ENCODE measurements at places on chromosomes 5 and 9.
A peak's percentile ranks its signal among the peaks of the same experiment; 100 is the strongest.

DNA sequence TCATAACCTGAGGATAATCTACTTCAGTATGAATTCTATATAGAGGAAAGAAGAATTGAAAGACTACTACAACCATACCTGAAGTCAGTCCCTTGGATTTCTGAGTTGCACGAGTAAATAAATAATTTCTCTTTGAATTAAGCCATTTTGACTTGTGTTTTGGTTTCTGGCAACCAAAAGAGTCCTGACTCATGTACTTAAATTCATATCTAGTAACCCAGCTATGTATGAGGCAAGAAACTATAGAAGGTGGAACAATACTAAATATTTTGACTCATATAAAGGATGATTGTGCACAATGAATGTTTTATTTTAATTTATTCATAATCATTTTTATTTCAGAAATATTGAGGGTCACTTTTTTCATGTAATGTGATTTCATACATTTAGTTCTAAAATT, 276.8 kb downstream of the MEF2C start:
- no peak for DNase-seq

DNA sequence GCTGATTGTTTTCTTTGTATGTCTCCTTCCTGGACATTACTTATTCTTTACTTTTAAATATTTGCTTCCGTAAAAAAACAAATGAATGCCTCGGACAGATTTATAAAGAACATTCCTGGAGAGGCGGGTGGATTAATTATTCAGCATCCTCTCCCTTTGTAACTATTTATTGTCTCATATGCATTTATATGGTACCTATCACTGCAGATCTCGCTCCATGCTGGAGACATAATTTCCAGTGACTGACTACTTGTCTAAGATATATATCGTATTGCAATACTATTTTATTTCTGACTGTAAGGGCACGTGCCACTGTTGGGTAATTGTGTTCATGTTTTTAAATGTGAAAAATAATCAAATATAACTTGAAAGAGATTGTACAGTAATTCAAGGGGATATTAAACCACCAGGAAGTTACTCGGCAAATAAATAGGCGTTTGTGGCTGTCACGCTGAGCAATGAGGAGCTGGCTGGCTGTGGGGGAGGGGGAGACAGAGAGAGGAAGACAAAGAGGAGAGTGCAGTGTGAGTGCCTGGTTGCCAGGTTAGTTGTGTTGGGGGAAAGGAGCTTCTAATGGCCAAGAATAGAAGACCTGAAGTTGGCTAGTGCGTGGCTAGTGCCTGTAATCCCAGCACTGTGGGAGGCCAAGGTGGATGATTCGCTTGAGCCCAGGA, 131.8 kb upstream of the GABRP start:
- no peak for DNase-seq

GRCh38 chr5:124154714-124155113, 591.7 kb downstream of the ZNF608 start:
- DNase-seq, result no peak

DNA sequence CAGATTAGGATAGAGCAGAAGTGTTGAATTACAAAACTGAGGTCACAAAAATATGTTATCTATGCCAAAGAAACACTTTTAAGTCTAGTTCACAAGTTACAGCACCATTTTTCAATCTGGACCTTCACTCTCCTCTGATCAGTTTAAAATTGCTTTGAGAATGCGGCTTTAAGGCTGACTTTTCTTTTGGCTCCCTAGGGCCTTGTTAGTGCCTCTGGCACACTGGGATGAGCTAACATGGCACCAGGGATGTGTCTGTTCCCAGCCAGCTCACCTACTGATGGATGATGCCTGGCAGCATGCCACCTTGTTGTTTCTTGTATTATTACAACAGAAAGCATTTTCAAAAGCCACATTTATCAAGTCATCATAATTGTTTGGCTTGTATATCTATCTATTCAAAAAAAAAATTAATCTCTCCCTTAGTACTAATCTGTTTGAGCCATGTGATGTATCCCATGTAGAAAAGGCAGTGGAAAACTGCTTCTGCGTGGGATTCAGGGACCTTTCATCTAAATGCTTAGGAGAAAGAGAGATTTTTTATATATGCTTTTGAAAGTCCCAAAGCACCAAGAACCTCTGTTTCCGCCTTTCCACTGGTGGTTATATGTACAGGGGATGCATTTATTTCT, 46.6 kb downstream of the ADAMTSL1 start:
- no peak for DNase-seq

DNA sequence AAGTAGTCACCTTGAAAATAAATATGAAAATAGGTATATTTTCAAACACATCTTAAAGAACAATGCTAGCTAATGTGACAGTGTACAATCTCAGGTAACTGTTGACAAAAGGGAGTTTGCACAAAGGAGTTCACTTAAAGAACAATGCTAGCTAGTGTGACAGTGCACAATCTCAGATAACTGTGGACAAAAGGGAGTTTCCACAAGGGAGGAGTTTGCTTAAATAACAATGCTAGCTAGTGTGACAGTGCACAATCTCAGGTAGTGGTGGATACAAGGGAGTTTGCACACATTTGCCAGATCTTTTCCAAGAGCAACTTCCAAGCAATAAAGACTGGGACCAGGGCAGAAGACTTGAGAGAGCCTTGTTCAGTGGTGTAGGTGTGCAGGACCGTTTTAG, 442.9 kb upstream of the FTMT start:
- DNase-seq, result no peak

DNA sequence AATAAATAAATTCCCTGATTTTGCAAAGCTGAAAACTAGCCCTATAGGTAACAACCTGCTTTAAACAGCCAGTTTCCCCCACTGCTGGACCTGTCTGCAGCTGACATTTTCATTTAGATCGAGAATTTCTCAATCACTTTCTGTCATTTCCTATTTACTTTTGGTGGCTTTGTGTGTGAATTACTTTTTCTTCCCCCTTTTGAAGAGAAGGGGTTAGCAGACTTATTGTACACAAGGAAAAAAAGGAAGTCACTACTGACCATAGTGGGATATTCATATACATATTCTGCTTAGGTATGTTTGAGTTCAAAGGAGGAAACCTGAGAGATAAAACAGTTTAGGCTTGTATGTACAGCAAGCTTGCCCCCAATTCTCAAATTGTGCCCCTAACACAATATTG, 27.0 kb upstream of the IFNB1 start:
- DNase-seq, result peak; percentile 48

DNA sequence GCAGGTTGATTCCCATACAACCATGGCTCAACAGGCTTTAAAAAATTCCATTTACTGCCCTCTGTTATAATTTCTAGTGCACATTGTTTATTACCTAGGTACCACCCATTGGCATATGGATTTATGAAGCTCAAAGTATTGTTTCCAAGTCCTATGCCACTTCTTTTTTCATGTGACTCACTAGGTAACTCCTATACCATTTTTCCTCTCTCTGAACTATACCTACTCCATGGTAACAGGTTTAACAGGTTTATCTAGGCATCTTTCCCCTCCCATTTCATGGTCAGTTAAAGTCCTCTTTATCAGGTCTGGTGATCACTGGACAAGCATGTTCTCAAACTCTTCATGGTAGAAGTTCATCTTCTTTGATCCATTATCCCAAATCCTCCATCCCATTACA, 49.6 kb upstream of the ABCA1 start:
- no peak for DNase-seq

- DNase-seq, result no peak
These were observed 826 bp downstream of the GPRIN1 start for GRCh38 chr5:176608937-176609723.

DNA sequence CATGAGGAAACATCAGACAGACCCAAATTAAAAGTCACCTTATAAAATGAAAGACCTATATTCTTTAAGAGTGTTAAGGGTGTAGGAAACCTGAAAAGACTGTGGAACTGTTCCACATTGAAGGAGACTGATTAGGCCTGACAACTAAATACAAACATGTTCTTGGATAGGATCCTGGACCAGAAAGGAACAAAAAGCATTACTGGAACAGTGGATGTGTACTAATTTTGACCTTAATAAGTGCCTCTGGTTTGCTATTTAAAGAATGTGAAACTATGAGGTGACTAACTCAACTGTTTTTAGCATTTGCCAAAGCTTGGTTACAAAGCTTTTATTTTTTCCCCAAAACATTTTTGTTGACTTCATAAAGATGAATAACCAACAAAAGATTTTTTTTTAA, 340.6 kb downstream of the CAAP1 start:
- no peak for DNase-seq

DNA sequence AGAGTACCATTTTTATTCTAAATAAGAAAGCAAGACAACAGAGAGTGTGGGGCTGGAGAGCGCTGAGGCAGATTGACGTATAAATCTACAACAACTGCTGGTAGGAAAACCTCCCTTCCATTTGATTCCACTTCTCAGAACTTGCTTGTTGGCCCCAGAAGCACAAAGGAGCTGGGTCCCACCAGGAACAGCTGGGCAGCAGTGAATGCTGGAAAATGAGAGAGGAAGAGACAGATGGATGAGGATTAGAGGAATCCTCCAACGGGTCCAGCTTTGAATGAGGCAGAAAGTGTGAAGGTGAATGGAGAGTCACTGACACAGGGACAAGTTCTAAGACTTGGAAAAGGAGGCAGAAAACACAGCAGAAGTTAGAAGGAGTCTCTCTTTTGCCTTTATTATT, 14.8 kb downstream of the TAS2R1 start:
- DNase-seq, result no peak

- no peak for DNase-seq
These were observed 112.8 kb downstream of the C9orf152 start for GRCh38 chr9:110095161-110095595.

GRCh38 chr5:139684350-139684880, 36.3 kb downstream of the CXXC5 start:
- DNase-seq, result no peak

DNA sequence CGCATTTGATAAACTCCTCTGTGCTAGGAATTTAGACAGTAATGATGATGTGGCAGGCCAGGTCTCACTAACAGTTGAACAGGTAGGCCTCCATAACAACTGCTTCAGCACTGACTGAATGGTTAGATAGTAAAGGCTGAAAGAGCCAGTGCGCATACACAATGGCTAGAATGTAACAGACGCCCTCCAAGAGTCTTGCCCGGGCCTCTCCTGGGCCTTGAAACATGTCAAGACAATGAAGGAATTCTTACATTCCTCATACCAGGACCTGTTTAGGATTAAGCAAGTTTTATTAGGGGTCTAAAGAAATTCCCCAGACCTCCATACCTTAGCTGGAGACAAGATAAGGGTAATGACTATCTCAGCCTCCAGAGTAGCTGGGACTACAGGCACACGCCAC, 6.7 kb upstream of the BICD2 start:
- DNase-seq, result no peak

GRCh38 chr5:167790462-167791260, 500.8 kb upstream of the WWC1 start:
- DNase-seq, result no peak

DNA sequence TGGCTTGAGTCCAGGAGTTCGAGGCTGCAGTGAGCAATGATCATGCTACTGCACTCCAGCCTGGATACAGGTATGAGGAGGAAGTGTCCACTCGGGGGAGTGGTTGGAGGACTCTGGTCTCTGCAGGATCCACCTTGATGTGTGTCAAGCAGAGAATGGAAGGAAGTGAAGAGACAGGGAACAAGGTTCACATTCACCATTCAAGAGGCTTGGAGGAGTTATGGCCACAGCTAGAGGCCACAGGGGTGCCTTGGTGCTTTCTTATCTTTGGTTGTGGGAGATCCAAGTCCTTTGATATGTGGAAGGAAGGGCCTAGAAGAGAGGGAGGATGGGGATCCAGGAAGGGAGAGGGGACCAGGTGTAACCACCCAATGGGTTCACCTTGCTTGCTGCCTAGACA, 5.4 kb upstream of the CERCAM start:
- no peak for DNase-seq

GRCh38 chr5:95113489-95113888, 171.4 kb downstream of the MCTP1 start:
- DNase-seq, result no peak

GRCh38 chr5:27341342-27341741, 303.0 kb upstream of the CDH9 start:
- DNase-seq, result no peak

- DNase-seq, result no peak
These were observed 69.7 kb downstream of the EPB41L4A start for GRCh38 chr5:112349371-112349770.

- DNase-seq, result no peak
These were observed 61.7 kb downstream of the GLRA1 start for GRCh38 chr5:151862811-151863472.

GRCh38 chr9:22307013-22307711, 139.5 kb upstream of the DMRTA1 start:
- DNase-seq, result no peak

- no peak for DNase-seq
These were observed 453.9 kb downstream of the KDM4C start for GRCh38 chr9:7211657-7212056.

Data from CD14-positive monocyte (primary cell).